Dermis blood vessel endothelial cell (primary cell): ENCODE measurements at places on chromosomes 7 and 10. TPM values are rescaled to one million over a fixed set of nuclear protein-coding genes. Genes with fewer than 3 reads are reported as not detected.

Gene SMKR1
- total RNA-seq, result 0.09 and 0.17 TPM in 2 replicates

Gene VENTX
- total RNA-seq, result not detected in 2 replicates

Gene LRGUK
- total RNA-seq, result 0.05 and 0.17 TPM in 2 replicates

Gene TAX1BP1
- 77.6 and 88.8 TPM in 2 replicates for total RNA-seq

Gene SFXN2
- total RNA-seq, result 7.1 and 13.7 TPM in 2 replicates

Gene IFIT1B
- total RNA-seq, result not detected in 2 replicates

Gene KEL
- total RNA-seq, result not detected in 2 replicates

Gene HABP2
- under 0.01 and 0.19 TPM in 2 replicates for total RNA-seq

Gene HOXA4
- 0.34 and 0.65 TPM in 2 replicates for total RNA-seq

Gene PNLIPRP1
- total RNA-seq, result not detected in 2 replicates

Gene MMP21
- total RNA-seq, result 0.34 and 0.65 TPM in 2 replicates

Gene C10orf105
- under 0.01 and 0.05 TPM in 2 replicates for total RNA-seq

Gene BLNK
- total RNA-seq, result not detected in 2 replicates

Gene CYP3A4
- total RNA-seq, result not detected in 2 replicates

Gene LOXL4
- total RNA-seq, result 0.68 and 0.88 TPM in 2 replicates

Gene MYO3A
- not detected in 2 replicates for total RNA-seq

Gene TET1
- total RNA-seq, result 1.2 TPM in 2 replicates

Gene EEPD1
- total RNA-seq, result 1.3 and 5.1 TPM in 2 replicates

Gene NIPSNAP2
- 37.3 and 43.8 TPM in 2 replicates for total RNA-seq

Gene TAS2R4
- total RNA-seq, result 0.42 and 0.68 TPM in 2 replicates

Gene SLC26A3
- not detected in 2 replicates for total RNA-seq

Gene ADAP1
- 1.7 and 2.9 TPM in 2 replicates for total RNA-seq

Gene HTRA1
- 54.7 and 117 TPM in 2 replicates for total RNA-seq

Gene VWA2
- not detected in 2 replicates for total RNA-seq

Gene DRGX
- not detected in 2 replicates for total RNA-seq

Gene CUL2
- 26.9 and 57.9 TPM in 2 replicates for total RNA-seq

Gene ATE1
- total RNA-seq, result 48.7 and 52.7 TPM in 2 replicates

Gene ELMO1
- total RNA-seq, result 68.5 and 109 TPM in 2 replicates
